HL-60 (cell line): ENCODE measurements at places on chromosomes 11 and 22.

GRCh38 chr22:45580726-45581381, 78.2 kb downstream of the FBLN1 start:
- DNase-seq, result peak; percentile 82

DNA sequence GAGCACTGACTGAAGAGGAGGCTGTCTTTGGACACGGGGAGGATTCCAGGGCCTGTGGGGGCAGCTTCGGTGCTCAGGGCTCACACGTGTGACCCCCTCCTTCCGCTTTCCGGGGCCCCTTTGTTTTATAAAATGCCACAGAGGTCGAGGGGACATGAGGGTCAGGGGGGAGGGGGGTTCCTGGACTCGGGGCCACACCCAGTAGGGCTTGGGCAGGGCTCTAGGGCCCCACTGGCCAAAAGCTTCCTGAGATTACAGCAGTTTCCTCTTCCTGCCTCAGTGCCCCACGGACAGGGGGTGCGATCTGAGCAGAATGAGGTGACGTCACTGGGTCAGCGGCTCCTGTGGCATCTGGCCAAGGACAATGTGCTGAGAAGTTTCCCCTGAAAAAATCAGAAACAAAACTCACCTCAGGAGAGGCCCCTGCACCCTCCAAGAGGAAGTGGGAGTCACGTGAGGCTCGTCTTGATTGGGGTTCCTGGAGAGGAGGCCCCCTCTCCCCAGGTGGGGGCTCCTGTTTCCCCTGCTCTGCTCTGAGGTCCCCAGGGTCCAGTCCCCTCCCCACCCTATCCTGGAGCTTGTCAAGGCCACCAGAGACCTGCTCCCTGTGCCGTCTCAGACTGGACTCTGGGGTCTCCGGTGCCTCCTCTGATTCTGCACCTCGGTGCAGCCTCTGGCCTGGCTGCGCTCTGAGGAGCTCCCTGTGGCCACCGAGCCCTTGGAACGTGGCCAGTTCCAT, 6.4 kb upstream of the IFITM3 start:
- DNase-seq, result peak; percentile 50

GRCh38 chr22:48241658-48242057, 1479.2 kb downstream of the TBC1D22A start:
- DNase-seq, result no peak

- DNase-seq, result no peak
Observed at GRCh38 chr11:70059971-70060370, 18.1 kb upstream of the ANO1 start.

GRCh38 chr11:104830080-104830479, 68.2 kb downstream of the CASP12 start:
- no peak for DNase-seq
